Activated T-helper 1 cell treated with anti-CD3 and anti-CD28 coated beads, Interleukin-2, amount 50 U/mL, for 16 hours (primary cell): ENCODE measurements at places on chromosomes 12 and 14.

DNA sequence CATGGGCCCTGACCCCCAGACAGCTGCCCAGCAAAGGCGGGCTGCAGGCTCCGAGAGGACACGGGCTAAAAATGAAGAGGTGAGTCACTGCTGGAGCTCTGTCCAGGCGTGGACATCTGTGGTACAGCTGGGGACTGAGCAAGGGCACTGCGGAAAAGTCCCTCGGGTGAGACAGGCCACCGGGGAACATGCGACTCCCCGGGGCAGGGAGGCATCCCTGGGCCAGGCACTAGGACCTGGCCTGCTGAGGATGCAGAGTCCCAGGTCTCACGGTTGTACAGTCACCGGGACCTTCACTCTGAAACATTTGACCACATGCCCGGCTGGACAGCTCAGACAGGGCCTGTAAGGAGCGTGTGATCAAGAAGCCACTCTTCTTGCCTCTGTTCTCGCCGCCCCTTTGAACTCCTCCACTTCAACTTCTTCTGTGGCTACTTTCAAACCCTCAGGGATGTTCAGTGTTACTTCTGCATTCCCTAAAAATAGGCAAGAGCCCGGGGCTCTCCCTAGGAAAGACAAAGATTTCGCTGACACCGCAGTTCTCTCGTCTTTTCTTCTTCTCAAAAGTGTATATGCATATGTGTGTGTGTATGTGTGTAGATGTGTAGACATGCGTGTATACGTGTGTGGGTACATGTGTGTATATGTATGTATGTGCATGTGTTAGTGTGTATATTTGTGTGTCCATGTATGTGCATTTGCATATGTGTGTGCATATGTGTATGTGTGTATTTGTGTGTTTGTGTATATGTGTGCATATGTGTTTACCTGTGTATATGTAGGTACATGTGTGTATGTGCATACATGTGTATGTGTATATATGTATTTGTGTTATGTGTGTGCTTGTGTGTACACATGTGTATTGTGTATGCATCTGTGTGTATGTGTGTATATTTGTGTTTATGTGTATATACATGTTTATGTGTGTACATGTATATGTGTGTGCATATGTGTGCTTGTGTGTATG is 5.0 kb upstream of the RFLNA start:
- DNase-seq: no peak

DNA sequence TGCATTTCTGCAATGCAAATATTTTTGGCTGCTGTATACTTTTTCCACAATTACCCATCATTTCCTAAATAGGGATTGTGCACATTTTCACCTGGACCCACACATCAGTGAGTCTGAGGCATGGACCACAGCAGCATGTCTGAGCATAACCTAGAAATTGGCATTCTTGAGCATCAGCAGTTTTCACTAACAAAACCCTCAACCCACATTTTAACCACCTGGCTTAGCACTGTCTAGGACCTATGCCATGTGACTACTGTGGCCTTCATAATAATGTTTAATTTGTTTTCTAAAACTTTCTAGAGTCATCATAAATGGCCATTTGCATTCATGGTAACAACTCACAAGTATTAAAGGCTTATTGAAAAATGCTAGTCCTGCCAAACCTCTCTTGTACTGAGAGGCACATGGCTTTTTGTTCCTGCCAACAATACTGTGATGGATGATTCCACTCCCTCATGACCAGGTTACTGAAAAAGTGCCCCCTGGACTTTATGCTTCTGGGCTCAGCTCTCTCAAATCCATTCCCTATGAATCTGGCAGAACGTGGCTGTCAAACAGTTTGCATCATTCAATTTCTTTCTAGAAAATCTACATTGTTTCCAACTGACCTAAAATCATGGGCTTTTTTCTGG is 240.0 kb downstream of the MDGA2 start:
- DNase-seq: no peak

DNA sequence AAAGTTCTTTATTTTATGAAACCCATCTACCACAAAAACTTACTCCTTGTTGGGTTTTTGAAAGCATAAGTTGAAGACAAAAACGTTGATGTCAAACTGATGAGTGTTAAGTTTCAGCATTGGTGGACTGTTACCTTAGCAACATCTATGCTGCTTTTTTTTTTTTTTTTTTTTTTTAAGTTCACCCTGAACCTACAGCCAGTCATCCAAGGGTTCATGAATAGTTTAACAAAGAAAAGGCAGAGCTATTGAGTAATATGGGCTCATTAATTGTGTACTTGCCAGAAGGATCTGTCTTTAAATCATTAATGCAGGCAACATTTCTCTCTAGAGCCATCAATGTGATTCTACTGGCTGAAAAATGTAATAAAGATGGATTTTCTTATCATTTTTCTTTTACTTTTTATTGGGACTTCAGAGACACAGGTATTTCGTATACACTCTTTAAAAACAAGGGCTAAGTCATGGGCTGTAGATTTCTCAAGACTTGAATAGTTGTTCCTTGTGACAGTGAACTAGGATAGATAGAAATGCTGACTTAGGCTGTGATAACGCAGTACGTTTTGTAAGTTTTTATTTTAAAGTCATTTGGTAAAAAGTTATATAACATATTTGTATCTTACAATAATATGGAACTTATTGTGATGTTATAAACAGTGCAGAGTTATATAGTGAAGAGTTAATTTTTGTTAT is at the start of gene PTPRQ:
Gene PTPRQ, plus strand, starts transcription at position 262 of the 693 bp plus-strand sequence. Its CDS starts 111 bp downstream, at position 373.
- no peak for DNase-seq

- DNase-seq: no peak
Observed at GRCh38 chr14:96662116-96662970, 134.8 kb upstream of the VRK1 start.

- DNase-seq: no peak
Observed at GRCh38 chr14:72828604-72829003, 65.3 kb downstream of the DPF3 start.

GRCh38 chr12:127024791-127025190 is 1242.2 kb upstream of the TMEM132C start:
- no peak for DNase-seq

DNA sequence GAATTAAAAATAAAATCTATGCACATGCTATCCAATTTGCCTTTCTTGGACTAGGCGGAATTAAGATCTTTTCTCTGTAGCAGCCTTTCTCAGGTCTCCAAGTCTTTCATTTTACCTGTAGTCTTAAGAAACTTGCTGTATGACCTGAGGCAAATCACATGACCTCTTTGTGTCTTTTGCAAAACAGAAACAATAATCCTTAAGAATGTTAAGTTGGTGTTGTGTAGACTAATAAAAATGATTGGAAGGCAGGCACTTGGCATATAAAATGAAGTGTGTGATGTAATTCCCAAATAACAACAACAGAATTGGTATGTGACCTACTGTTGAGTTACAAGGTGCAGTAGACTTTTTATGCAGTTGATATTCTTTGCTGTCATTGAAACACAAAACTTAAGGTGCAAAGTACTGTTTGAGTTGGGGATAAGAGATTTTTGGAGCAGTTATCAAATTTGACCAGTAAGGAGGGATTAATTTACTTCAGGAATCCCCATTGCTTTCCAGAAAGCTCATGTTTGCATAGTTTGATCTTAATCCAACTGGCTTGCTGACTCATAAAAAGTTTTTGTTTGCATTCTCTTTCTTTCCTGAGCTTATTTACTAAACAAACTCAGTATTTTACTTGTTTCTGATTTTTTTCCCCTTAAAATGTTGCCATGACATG is 51.4 kb downstream of the SUSD6 start:
- DNase-seq: no peak

DNA sequence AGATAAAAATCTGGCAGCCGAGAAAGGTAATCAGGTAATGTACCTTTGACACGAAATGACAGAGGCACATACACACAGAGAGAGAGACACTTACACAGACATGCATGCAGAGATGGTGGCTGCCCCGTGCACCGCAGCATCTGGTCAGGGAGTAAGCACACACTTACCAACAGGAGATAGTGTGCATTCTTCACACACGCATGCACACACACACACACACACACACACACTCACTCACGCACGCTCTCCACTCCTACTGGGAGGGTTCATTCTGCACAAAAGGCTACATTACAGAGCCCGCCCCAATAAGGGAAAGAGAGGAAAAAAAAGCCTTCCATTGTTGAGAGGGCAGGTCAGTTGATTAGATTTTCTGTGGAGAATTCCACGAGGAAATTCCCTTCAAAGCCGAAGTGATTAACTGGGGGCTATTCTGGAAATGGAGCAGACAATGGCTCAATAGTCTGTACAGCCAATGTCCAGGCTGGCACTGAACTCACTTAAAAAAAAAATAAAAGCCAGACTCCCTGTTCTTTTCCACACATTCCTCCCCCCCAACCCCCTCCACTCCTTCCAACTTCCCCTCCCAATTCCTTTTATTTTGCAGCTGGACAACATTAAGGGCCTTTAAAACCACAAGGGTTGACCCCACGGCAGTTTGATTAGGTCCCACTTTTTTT is 1.4 kb upstream of the SOX5 start:
- DNase-seq: no peak

DNA sequence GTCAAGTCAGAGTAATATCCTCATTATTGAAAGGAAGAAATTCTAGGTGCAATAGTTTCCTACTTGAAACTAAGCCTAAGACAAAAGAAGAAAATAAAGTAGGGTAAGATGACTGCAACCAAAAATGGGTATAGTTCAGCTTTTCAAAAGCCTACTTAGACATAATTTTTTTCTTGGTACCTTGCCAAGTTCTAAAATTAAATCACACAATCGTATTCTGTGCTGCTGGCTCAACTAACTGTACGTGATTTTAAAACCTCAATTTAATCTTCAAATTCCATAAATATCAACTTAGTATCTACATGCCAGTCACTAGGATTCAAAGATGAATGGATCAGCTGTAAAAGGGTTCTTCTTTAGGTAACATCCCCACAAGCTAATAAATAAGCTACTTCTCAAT is 56.9 kb downstream of the SCAF11 start:
- no peak for DNase-seq

DNA sequence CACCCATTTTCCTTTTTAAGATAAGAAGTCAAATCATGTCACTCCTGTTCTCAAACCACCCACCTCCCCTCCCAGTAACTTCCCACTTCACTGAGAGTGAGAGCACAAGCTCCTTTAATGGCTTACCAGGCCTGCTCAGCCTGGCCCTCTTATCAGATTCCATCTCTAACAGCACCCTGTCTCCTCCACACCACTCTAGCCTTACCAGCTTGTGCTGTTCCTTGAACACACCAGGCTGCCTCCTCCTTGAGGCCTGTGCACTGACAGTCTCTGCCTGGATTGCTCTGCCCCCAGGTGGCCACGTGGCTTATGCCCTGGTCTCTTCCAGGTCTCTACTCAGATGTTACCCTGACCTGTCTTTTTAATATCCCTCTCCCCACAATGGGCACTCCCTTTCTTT is 40.1 kb upstream of the EVL start:
- no peak for DNase-seq

GRCh38 chr14:75875958-75876357 is 105.8 kb downstream of the TGFB3 start:
- no peak for DNase-seq

DNA sequence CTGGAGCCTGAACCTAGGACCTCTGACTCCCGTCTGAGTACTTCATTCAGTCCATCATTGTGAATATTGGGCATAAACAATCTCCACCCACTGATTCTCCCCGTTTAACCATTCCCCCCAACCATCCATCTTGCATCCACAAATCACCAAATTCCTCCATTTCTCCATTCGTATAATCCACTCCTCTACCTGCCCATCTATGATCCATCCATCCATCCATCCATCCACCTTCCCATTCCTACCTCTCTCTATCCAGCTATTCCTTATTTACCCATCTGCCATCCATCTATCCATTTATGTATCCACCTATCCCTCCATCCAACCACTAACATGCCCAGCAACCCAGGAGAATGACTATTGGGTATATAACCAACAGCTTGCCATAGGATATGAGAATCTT is 87.5 kb downstream of the CALM1 start:
- DNase-seq: no peak

- DNase-seq: no peak
Observed at GRCh38 chr14:74476607-74477006, 16.5 kb downstream of the NPC2 start.

DNA sequence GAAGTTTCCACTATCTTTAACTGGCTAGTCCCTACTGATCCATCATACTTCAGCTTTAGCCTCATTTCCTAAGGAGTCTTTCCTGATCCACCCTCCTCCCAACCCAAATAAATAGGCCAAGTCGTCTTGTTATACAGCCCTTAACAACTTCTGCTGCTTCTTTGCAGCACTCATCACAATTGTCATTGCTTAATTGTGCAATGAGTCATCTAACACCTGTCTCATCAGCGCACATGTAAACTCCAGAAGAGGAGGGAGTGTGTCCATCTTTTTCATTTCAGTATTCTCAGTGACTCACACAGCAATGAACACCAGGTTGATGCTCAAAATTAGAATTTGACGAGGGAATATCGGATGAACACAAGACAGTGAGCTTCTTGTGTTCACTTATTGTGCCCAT is 87.3 kb downstream of the SUDS3 start:
- DNase-seq: no peak

DNA sequence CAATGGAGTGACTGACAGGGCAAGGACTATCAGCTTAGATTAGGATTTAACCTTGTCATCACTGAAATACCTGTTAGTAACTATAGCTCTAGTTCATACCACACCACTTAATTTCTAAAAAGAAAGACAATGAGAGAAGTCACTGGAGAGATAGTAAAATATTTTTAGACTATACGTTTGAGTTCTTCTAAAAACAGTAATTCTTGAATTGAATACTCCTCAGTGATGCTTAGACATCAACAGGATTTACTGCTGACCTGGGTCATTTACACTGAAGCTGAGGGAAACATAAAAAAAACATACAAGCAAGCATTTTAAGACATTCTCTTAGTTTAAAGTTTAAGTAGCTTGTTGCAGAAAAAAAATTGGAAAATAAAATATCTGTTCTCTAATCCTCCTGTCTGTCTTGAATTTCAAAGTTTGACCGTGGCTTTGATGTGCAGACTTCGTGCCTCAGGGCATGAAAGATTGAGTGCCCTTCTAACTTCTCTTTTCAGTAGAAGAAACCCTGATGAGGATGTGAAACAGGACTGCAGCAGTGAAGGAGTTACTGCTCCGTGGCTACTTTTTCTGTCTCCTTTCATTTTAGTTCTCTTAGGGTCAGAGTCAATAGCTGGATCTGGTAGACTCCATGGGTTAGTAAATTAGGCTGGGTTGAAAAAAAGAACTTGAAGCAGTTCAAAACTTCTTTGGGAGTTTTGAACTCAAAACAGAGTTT is 172.2 kb downstream of the PTPRO start:
- DNase-seq: no peak

DNA sequence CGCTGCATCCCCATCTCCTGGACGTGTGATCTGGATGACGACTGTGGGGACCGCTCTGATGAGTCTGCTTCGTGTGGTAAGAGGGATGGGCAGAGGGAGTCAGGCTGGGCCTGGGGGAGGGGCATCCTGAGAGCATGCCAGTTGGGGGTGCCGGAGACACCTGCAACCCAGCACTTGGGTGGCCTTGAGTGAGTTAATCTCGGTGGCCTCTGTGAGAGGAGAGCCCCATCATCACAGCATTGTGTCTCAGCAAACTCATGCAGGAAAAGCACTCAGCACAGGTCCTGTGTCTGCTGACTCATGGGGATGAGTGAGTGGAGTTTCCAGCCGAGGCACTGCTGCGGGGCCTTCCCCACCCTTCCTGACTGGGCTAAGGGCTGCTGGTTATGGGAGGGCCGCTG is 19.6 kb upstream of the LRP1-AS start:
- DNase-seq: no peak
